Kidney tubule cell (primary cell): ENCODE measurements at places on chromosomes 4 and X.

DNA sequence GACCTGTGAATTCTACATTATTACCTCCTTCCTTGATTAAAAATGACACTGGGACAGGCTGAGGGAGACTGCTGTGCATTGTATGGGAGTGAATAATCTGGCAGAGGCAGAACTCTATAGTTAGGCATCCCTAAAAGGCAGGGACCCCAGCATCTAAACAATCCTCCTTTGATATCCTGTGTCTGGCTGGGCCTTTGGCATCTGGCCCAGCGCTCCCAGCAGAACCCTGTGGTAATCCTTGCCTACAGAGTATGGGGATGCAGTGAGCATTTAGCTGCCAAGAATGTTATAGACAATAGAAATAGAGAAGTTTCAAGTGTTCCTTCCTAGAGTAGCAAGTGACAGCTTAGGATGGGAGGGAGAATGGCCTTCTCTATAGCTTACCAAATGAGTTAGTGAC, 38.5 kb downstream of the ZCCHC12 start:
- no peak for DNase-seq

GRCh38 chr4:37653601-37654000, 32.6 kb downstream of the RELL1 start:
- DNase-seq = peak; percentile 34

- no peak for DNase-seq
These were observed 44.8 kb upstream of the GRPEL1 start for GRCh38 chr4:7112656-7113055.

GRCh38 chr4:17236686-17237085, 275.2 kb downstream of the QDPR start:
- no peak for DNase-seq

DNA sequence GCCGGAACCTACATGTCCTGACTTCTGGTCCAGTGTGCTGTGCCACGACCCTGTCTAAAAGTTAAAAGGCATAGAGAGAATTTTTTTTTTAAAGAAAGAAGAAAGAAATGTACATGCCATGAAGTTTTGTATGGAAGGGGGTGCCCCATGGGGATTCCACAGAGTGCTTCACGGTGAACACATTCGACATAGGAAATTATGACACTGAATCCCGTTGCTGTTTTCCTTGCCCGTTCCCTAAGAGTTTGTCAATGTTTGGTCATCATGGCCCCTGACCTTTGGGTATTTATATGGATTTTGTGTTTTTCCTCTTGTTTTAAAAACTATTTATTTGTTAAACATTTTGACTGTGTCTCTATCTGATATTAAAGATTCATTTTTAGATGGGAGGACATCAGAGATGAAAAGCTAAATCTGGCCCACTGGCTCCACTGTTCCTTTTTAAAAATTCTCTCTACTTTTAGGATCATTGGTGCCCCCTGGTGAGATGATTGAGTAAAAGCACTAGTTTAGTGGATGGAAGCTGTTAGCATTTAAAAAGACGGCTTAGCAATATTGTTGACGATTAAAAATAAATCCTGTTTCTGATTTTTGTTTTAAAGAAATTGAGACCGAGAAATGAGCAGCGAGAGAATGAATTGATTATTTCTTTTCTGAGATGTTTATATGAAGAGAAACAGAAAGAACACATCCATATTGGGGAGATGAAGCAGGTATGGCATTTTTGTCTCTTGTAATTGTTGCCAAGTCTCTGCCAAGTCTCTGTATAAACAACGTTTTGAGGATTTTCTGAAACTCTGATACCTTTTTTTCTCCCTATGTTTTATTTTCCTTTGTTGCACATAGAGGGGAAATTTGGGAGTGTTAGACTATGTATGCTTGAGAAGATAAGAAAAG, 75.0 kb downstream of the PTTG2 start:
- DNase-seq = peak; percentile 68

DNA sequence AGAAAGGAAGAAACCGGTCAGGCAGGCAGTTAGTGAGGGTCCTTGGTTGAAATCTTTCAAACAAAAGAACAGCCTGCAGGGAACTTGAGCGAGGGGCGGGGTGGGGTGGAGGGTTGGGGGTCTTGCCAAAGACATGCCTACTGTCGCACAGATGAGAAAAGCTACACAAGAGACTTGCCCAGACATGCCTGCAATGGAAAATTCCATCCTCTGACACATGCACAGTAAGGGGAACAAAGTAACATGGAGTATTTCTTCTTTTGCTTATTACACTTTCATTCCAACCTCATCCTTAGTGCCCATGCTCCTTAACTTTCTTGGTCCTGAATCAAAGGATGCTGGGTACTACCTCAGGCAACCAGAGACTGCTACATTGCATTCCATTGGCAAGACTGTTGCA, 1491.2 kb downstream of the STIM2 start:
- DNase-seq = no peak

GRCh38 chr4:60579335-60579734, 620.8 kb upstream of the ADGRL3 start:
- DNase-seq = no peak

GRCh38 chrX:30635630-30636029, 17.6 kb upstream of the GK start:
- no peak for DNase-seq

- no peak for DNase-seq
These were observed 129.7 kb upstream of the EDNRA start for GRCh38 chr4:147351083-147351787.

- peak; percentile 31 for DNase-seq
These were observed 142.6 kb upstream of the PPARGC1A start for GRCh38 chr4:24032371-24032989.

DNA sequence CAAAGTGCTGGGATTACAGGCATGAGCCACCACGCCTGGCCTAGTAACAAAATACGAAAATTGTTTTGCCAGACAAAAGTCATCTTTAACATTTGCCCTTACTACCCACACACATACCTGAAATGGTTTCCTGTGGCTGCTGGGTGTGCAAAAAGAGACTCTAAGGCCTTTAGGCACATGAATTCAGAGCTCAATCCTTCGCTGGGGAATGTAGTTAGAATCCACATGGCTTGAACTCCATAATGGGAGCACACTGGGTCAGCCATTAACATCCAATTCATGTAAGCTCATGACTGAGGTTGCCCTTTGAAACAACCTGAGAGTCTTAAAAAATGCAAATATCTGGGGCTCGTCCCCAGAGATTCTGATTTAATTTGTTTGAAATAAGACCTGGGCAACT, 87.8 kb downstream of the HPGD start:
- peak; percentile 4 for DNase-seq

DNA sequence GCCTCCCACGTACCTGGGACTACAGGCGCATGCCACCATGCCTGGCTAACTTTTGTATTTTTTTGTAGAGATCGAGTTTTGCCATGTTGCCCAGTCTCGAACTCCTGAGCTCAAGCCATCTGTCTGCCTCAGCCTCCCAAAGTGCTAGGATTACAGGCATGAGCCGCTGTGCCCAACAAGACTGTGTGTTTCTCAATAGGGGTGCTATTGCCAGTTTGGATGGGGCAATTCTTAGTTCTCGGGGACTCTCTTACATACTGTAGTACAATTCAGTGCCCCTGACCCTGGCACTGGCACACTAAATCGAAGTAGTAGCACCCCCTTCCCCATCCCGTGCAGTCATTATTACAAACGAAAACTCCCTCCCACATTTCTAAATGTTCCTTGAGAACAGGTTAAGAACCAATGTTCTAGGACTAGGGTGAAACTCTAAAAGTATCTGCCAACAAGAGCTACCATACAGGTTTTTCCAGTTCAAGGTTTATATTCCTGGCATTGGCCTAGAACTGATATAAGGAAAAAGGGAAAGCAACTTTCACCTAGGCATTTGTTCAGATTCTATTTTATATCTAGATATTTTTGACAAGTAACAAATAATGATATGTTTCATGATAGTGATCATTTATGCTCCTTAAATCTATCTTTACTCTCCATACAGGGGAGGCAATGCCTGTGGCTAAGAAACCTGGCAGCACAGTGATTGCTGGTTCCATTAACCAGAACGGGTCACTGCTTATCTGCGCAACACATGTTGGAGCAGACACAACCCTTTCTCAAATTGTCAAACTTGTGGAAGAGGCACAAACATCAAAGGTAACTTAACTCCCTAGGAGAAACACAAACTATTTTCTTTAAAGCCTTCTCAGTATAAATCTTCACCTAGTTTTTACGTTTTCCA, 50.4 kb upstream of the PGAM4 start:
- DNase-seq = no peak

GRCh38 chrX:136192839-136193414, 45.6 kb downstream of the FHL1 start:
- peak; percentile 64 for DNase-seq
